Cardiac fibroblast (primary cell): ENCODE measurements at places on chromosomes 12 and 14.

- DNase-seq = peak; percentile 41
Measured at GRCh38 chr12:19971361-19972280, 396.7 kb upstream of the PDE3A start.

DNA sequence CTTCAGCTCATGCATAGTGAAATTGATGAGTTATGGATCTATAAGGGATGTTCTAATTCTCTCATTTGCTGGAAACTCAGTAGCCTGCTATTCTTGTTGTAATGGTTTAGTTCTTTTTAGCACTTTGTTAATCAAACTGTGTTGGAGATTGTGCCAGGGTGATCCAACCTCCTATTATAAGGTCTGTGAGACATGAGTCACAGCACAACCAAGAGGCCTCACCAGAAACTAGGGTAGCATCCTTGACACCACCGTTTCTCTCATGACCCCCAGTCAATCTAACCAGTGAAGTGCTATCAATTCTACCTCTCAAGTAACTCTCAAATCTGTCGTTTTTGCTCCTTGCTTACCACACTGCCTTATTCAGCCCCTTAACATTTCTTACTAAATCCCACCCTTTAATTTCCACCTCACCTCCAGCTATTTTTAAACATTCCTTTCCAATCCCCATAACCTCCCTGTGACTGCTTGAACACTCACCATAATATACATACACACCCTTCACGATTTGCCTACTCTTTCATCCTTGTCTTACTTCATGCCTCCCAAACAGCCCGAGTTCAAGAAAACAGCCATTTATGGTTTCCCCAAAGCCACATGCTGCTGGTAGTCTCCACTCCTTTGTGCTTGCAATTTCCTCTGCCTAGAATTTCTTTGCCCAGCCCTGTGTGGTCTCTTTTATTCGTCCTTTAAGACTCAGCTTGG lies 53.9 kb upstream of the NUDT4 start:
- DNase-seq = peak; percentile 15

- DNase-seq = peak; percentile 36
Measured at GRCh38 chr14:91545946-91546716, 36.0 kb upstream of the PPP4R3A start.

GRCh38 chr12:113929312-113929989 lies 36.7 kb downstream of the RBM19 start:
- DNase-seq = no peak

DNA sequence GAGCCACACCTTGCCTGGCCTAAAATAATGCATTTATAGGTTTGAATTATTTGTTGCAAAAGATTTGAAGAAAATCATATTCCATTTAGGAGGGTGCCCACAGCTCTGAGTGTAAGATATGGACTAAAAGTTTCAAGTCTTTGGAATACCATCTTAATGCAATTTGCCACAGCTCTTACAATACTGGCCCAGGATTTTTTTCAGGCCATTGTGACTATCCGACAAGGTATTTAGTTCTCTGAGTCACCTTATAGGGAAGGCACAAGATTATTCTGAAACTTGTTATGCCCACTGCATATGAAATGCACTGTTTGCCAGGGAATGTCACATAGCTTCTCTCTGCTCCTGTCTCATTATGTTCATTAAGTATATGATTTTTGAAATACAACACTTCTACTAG lies 29.6 kb upstream of the SLC6A13 start:
- DNase-seq = no peak

DNA sequence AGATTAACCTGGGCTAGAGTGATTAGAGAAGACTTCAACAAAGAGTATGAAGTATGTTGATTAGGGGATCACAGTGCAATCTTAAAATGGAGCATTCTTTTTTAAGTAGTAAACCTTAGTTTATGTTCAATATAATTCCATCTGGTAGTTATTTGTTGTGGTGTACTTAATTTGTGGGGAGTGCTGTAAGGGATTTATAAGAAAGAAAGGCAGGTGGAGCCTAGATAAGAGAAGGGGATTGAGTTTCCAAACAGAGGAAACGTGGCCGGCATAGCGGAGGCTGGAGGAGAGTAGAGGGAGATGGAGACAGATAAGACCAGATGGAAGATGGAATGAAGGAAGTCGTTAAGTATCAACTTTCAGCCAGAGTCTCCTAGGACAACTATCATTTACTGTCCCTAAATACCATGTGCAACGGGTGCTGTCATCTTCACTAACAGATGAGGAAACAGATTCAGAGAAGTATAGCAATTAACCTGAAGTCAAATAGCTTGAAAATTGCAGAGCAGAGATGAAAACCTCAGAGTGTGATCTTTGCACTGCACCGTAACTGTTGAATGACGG lies 38.1 kb downstream of the GOLGA5 start:
- DNase-seq = no peak

DNA sequence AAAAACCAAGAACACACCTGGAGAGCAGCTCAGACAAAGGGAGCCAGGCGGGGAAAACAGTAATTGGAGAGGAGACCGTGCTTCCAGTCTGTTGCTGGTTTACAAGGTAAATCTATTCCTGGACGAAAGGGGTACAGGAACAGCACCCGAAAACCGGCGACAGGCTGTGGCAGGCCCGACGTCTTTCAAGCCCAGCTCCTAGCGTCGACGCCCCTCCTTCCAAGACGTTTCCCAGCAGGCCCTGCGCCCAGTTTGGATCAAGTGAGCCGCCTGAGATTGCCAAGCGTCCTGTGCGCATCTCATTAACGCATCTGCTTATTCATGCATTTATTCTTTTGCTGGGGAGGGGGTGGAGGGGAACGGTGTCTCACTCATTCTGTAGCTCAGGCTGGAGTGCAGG lies 1.4 kb downstream of the C12orf56 start:
- DNase-seq = no peak

DNA sequence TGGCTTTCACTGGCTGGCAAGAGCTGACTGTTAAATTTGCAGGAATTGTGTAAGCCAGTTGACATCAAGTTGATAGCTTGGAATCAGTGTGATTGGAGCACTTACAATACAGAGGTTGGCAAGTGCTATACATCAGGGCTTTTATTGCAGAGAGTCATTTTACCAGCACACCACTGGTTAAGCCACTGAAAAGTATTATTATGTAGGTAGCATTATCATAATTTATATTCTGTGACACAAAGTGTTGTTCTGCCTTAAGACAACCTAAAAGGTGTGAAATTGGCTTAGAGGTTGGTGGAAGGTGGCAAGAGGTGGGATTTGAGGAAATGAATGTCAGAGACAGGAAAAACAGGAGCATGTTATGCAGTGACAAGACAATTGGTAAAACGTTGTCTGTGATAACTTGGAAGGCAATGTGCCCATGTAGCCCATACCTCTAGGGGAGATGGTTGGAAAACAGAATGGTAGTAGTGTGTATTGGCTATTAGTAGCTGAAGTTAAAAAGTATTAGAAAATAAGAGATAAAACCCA lies 172.9 kb upstream of the PRICKLE1 start:
- no peak for DNase-seq

DNA sequence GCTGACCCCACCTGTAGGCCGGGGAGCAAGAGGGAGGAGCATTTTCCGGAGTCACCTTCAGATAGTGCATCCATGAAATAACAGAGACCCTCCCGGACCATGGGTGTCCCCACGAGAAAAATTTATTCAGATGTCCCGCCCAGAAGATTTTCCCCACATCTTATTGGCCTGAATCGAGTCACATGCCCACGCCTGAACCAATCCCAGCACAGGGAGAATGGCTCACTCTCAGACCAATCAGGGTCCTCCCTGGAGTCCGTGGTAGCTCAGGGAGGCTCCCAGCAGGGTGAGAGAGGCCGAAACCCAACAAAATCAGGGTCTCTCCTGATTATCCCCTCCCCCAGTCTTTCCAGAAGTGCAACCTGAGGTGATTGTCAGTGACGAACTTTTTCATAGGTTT lies 16.4 kb upstream of the NCOR2 start:
- no peak for DNase-seq

- DNase-seq = peak; percentile 81
Measured at GRCh38 chr12:8145754-8146441, 10.9 kb upstream of the ZNF705A start.

DNA sequence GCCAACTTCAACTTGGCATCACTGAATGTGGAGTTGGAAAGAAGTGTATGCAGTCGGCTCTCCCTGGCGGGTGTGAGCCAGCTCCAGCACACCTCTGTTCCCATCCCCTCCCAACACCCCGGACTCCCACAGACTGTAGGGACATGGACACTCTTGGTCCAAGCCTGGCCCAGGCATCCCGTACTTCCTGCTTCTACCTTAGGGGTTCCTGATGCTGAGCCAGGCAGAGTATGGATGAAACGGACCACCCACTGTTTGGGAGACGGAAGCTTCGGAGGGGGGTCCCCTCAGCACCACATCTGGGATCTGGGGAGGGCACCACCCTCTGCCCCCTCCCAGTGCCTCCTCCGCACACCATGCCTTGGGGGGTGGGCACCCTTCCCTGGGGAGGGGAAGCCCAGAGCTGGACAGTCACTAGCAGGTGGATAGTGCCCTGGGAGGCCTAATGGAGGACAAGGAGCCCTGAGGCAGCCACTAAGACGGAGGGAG lies 62.0 kb downstream of the LGMN start:
- DNase-seq = no peak

DNA sequence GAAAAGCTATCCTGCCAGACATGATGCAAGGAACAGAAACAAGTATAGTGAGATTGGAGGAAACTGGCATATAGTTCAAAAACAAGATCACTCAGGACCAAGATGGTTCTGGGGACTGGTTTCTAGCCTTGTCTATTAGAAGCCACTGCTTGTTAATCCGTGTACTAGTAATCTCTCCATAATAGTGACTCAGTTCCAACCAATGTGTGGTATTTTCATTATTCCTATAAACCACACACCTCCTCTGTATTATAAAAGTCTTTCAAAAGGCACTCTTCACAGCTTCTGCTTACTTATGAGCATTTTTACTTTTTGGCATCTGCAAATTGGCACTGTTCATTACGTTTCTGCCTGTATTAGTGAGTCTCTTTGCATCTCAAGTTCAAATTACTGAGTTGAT lies 140.3 kb downstream of the SLC6A15 start:
- DNase-seq = no peak

- DNase-seq = no peak
Measured at GRCh38 chr12:587132-588023, 75.9 kb downstream of the NINJ2 start.

DNA sequence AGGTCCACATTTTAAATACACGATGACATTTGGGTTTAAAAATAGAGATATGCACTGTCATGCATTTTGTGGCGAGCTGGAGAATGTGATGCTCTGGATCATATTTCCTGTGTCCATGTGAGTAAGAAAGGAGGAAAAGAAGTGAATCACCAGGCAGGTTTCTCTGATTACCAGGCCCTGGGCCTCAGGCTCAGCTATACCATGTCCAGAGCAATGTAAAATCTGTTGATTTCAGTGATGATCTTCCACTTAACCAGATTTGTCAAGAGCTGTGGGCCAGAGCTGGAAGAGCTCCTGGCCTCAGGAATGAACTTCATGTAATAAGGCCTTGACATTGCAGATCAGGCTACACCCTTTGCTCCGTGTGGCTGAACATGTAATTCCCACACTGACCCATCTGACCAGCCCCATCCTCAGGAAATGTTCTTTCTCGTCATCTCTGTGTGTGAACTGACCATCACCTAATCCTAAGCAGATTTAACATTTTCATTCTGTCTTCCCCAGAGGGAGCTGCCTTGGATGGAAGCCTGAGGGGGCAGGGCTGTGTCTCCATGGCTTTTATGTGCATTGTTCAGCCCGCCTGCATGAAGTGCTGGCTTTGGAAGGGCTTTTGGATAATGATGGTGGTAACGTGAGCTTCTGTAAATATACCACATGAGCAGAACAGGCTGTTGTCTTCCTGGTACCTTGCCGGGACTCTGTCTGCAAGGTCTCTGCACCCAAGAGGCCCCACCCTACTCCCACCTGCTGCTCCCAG lies 54.5 kb downstream of the CRACR2A start:
- peak; percentile 80 for DNase-seq

- peak; percentile 58 for DNase-seq
Measured at GRCh38 chr12:2273288-2273687, 220.5 kb downstream of the CACNA1C start.

DNA sequence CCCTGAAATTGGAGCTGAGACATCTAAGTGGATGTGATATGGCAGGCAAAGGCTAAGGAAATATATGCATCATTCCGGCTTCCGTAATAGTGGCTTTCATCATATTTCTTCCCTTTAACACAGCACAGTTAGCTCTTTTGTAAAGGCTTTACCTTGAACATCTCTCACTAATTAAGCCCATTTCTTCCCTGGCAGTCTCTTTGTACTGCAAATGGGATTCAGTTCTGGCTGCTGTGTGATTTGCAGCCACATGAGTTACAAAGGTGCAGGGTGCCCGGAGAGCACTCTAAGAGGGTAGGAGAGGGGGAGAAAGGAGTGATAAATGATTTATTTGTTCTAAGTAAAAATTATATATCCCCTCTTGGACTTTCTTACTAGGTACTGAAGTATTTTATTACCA lies 232.1 kb upstream of the CCDC196 start:
- no peak for DNase-seq

GRCh38 chr14:99703381-99703780 lies 19.3 kb downstream of the CYP46A1 start:
- no peak for DNase-seq

GRCh38 chr12:53193985-53194716 lies 12.9 kb downstream of the ITGB7 start:
- no peak for DNase-seq

DNA sequence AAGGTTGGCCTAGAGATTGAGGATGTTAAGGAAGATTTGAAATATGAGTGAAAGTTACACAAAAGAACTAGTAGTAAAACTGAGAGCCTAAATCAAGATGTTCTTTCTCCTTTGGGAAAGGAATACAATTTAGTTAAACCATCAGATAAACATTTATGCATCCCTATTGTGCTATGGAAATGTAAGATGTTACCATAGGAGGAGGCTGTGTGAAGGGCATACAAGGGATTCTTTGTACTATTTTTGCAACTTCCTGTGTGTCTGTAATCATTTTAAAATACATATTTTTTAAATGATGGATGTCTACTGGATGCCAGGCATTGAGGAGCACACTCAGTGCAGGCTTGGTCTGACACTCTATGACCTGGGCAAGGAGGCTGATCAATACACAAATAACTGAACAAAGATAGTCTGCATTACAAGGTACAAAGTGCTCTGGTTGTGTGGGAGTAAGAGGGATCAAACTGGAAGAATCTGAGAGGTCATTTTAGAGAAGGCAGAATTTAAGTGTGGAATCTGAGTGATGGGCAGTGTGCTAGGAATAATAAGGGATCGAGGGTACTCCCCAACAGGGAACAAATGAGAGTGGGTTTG lies 5.8 kb upstream of the CHPT1 start:
- DNase-seq = no peak

GRCh38 chr14:55572578-55572977 lies 7.4 kb upstream of the KTN1 start:
- DNase-seq = no peak

- peak; percentile 9 for DNase-seq
Measured at GRCh38 chr14:96588410-96589257, 86.5 kb downstream of the PAPOLA start.

DNA sequence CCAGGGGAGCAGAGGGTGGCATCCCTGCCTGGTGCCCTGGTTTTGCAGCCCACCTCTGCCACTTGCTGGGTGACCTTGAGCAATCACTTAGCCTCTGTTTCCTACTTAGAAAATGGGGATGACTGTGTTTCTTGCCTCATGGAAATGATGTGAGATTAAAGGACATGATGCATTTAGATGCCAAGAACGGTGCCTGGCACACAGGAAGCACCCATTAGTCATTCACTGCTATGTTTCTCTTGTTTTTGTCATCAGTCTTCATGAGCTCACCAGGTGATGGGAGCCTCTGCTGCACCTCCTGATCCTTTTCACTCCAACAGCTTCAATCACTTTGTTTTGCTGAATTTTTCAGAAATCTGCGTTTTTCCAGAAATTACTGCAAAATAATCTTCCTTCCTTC lies 23.6 kb upstream of the ATF1 start:
- peak; percentile 10 for DNase-seq
